ENCODE measurements at places on chromosomes 2 and 18.

DNA sequence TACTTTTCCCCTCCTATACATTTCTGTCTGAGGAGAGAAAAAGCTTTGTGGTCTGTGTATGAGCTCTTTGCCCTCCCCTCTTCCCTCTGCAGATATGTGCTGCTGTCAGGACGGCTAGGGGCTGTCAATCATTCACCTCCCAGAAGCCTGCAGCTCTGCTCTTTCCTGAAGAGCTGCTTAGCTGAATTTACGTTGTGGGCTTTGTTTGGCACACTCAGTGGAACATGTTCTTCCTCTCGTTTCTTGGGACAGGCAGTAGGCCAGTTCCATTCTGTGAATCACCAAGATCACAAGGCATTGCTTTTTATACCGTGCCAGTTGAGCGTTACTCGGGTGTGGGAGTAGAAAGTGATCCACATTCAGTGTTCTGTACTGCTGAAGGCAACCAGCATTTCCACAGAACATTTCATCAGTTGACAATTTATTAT, 136.7 kb downstream of the LAMA3 start:
- no peak for DNase-seq

DNA sequence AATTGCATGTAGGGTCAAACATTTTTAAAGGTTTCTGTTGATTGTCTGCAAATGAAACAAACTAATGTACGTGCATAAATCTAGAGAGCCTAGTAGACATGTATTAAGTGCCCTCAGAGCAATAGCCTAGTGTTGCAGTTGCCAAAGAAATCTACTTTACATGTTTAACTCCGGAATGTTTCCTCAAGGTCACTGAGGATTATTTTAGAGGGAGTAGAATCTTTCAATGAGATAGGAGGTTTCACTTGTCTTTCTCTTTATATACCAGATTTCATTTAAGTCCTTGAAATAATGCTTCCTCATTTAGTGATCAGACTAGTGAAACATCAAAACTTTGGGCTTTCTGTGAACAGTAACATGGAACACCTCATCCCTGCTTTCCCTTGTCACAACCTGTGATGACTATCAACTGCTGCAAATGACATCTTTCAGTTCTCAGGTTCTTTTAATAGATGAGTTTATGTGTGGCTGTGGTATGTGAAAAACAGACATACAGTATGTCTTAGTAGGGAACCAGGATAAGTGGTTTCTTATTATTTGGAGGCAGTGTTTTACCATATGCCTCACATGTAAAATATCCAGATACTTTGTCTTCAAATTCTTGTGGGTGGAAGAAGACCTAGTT, 5.5 kb downstream of the UBE2E3 start:
- no peak for DNase-seq

DNA sequence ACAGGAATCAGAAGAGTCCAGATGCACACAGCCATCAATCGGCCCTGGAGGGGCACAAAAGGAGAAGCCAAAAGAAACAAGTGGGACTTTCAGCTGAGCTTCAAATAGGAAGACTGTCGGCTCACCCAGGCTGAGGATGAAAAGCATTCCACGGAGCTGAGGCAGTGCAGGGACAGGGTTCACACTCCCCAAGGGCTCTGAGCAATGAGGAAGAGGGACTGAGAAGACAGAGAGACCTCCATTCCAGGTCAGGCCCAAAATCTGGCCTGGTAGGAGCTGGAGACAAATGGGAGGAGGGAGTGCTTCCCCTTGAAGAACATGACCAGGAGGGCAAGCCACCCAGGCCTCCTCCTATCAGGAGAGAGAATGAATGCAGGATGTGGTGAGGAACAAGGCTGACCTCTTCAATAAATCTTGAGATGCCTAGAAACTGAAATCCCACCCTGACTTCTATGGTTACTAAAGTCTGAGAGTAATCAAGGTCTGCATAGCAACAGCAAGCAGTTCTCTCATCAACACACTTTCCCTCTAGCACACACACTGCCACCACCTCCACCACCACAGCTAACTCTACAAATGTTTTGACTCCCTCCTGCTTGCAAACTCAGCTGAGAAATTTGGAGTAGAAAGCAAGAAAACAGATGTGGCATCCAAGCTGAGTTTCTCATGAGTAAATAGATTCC, 434.4 kb downstream of the TNS1 start:
- no peak for DNase-seq

DNA sequence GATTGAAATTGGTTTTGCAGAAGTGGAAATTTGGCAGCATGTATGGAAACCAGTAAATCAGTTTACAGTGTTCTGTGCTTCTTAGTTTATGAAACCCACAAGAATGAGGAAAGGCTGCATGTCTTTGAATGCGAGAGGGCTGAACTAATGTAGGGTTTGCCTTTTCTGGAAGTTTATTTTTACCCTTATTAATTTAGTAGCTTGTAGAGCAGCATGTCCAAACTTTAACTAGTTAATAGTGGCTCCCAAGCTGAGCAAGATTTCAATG, 50.4 kb downstream of the LDLRAD4 start:
- DNase-seq, result no peak

- no peak for DNase-seq
Observed at GRCh38 chr18:54647176-54647575, 56.1 kb downstream of the DYNAP start.

DNA sequence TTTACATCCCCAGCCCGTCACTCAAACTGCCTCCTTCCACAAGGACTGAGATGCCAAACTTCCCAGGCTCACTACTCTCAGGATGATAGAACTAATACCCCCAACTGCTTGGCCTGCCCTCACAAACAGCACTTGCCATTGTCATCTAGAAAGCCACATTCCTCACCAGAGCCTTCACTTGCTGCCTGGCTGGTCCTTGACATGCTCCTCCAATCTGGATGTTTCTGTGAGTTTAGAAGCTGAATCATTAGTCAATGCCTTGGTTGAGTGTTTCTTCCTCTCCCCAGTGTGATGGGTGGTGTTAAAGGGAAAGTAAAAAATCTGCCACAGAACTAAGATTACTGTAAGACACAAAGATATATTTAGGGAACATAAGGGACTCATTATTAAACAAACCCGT, 52.5 kb downstream of the MARCHF4 start:
- no peak for DNase-seq

DNA sequence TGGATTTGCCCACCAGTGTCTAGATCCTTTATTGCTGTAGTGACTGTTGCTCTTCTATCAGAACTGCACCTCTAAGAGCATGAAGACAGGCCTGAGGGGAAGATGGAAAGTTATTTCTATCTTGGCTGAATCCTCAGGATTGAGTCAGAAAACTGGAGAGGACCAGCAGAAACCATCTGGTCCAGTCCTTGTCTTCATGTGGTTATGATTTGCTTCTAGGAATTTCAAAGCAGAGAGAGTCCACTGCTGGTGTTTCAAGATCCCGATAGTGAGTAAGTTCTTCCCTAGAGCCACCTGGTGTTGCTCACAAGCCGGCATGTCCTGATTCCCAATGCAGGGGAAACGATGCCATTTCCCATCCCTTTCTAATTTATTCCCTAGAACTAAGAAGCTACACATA, 84.2 kb downstream of the NCKAP5 start:
- no peak for DNase-seq

- no peak for DNase-seq
Observed at GRCh38 chr2:40466332-40466906, 14.5 kb upstream of the SLC8A1 start.

- no peak for DNase-seq
Observed at GRCh38 chr2:149100739-149101699, 62.5 kb downstream of the LYPD6B start.
